ENCODE measurements at places on chromosomes 13 and 19. TPM values are rescaled to one million over a fixed set of nuclear protein-coding genes. Genes with fewer than 3 reads are reported as not detected.

ELSPBP1 gene
- polyA plus RNA-seq: not detected

ARRDC5 gene
- polyA plus RNA-seq: not detected

CBY2 gene
- not detected for polyA plus RNA-seq

TRAPPC6A gene
- 4.7 TPM for polyA plus RNA-seq

PALM3 gene
- polyA plus RNA-seq: not detected

TMEM59L gene
- 0.06 TPM for polyA plus RNA-seq

KLC3 gene
- 15.3 TPM for polyA plus RNA-seq

RASGRP4 gene
- polyA plus RNA-seq: not detected

APC2 gene
- 0.01 TPM for polyA plus RNA-seq

ZNF470 gene
- polyA plus RNA-seq: 2.7 TPM

CGB2 gene
- polyA plus RNA-seq: not detected

SRRM5 gene
- polyA plus RNA-seq: 0.02 TPM

GRCh38 chr19:18329035-18329376 lies 6.1 kb upstream of the LSM4 start:
- DNase-seq: no peak

- no peak for DNase-seq
Observed at GRCh38 chr13:50831512-50831911, 12.0 kb downstream of the DLEU7 start.

DNA sequence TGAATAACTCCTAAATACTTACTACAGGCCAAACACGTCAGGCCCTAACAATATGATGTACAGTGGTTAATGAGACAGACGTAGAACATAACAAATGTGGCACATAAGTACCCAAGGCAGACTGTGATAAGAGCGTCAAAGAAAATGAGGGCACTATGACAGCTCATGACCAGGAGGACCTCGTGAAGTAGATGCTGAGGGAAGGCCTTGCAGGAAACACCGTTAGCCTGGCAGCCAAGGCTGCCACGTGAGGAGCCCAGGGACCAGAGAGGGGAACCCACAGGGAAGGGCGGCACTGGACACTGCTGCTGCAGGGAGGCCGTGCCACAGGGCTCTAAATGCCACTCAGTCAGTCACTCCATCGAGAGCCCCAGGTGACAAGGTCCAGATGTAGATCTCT lies 5.7 kb downstream of the TUBGCP3 start:
- DNase-seq: no peak

DNA sequence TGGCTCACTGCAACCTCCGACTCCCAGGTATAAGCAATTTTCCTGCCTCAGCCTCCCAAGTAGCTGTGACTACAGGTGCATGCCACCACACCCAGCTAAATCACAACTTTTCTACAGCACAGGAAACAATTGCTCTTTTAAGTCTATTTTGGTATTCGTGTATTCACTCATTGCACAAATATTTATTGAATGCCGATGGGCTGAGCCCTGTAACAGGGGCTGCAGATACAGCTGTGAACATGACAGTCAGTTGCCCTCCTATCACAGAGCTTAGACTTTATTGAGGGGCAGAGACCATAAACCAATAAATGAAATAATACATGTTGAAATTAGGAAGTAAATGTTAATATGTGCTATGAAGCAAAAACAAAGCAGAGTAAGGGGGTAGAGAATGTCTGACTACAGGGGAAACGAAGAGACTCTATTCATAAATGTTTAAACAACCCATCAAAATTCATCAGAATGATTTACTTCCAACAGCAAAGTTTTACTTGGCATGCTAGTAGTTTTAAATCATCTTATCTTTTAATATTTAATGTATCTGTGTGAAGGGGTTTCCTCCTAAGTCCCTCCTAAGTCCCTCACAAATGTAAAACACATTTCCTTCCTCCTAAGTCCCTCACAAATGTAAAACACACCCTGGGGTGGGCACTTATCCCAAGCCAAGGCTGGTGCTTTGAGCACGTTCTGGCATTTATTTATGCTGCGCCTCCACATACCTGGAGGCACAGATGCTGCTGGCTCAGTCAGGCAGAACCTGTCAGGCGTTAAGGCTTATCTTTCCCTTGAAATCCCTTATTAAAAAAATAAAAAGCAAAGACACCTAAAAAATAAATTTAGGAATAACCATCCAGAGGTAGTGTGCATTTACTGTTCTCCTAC lies 140.8 kb downstream of the MIPEP start:
- DNase-seq: no peak

GRCh38 chr19:15136234-15136954 lies 29.2 kb downstream of the SYDE1 start:
- DNase-seq: no peak

DNA sequence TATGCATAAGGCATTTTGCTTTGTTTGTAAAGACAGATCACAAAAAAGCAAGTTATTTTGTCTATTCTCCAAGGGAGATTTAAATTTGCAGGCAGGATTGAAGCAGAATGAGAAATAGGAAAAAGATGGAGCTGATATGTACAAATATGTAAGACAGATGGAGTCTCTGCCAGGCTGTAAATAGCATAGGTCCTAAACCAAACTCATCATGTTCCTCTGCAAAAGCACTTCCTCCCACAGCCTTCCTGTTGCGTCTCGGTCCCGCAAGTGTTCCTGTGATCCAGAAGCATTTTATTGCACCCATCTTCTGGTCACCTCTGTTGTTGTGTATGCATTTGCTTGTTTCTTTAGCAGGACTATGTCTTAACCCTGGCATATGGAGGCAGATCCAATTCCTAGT lies 95.7 kb upstream of the CLDN10 start:
- no peak for DNase-seq

- DNase-seq: no peak
Observed at GRCh38 chr13:39273953-39274738, 235.9 kb downstream of the NHLRC3 start.

- DNase-seq: no peak
Observed at GRCh38 chr13:111952032-111952431, 114.9 kb upstream of the SOX1 start.

DNA sequence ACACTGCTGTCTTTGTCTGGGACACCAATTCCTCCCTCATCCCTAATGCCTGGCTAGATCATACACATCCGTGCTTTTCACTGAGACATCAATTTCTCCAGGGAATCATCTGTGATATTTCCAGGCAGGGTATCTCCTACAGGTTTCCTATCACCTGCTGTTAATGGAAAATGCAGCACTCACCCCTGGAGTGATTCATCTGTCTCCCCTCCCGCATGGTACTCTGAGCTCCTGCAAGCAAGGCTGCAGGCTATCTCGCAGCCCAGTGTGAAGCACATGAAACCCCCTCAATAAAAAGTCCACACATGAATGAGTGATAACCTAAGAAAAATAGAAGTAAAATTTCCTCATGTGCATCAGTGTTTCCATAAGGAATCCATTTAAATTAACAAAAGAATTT lies 38.5 kb downstream of the SERTM1 start:
- no peak for DNase-seq

GRCh38 chr19:14379294-14380065 lies 1.8 kb upstream of the ADGRE5 start:
- no peak for DNase-seq

DNA sequence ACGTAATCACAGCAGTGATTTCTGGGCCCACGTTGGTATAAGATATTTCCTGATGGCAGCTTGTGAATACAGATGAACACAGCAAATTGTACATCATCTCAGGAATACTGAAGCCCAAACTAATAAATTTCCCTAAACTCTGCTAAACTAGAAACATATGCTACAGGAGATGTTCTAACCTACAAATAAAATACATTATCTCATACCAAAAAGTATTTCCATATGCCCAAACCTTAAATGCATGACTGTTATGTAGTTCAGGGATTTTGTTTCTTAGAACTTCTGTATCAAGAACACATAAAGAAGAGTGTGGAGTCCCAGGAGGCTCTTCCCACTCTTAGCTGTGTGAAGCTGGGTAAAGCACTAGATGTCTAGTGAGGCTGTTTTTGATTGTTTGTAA lies 138.4 kb downstream of the RFC3 start:
- no peak for DNase-seq

Measured in keratinocyte (primary cell).